ENCODE measurements at places on chromosomes 11 and 22.

- no peak for DNase-seq
Observed at GRCh38 chr11:94193288-94193687, 64.6 kb downstream of the PANX1 start.

- no peak for DNase-seq
Observed at GRCh38 chr11:60964801-60965200, 6.7 kb upstream of the CD6 start.

DNA sequence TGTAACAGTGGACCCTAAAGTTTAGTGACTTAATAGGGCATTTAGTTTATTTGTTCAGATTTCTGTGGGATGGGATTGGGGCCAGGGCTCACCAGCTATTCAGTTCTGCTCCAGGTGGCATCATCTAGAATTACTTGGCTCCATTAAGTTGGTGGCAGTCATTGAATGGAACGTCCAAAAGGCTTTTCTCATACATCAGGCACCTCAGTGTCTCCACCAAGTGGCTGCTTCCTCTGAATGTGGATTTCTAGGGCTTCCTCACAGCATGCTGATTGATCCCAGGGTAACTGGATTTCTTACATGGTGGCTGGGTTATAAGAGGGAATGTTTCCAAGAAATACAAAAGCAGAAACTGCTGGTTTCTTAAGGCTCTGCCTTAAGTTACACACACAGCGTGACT is 34.7 kb downstream of the USP47 start:
- no peak for DNase-seq

DNA sequence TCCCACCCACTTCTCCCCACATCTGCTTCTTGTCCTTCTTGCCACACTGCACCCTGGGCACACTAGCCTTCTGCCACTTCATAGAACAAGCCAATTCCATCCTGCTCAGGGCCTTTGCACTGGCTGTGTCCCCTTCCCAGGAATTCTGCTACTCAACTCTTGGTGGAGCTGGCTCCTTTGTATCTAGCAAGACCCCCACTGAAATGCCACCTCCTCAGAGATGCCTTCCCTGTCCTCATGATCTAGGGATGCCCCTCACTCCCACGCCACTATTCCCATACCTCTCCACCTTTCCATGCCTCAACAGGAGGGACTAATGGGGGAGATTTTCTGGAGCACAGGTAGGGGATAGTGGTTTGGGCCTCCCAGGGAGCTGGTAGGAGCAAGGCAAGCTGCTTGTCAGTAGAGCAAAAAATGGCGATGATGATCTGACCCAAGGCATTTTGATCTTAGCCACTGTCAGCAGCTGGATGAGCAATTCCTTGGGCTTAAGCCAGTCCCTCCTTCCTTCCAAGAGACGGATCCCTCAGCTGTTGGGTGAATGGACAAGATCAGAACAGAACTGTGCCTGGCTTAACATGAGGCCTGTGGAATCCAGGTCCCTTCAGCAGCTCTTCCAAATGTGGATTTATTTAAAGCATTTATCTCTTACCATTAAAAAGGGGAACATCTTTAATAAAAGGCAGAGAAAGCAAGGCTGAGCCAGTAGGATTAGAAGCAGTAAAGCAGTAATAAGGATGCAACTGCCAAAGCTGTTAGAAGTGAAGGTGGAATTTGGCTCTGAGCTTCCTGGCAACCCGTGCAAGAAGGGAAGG is 4.0 kb upstream of the PRDM11 start:
- no peak for DNase-seq

GRCh38 chr22:18095101-18095805 is 15.4 kb upstream of the TUBA8 start:
- no peak for DNase-seq

- peak; percentile 88 for DNase-seq
Observed at GRCh38 chr11:73321604-73322381, 13.7 kb downstream of the ARHGEF17 start.

DNA sequence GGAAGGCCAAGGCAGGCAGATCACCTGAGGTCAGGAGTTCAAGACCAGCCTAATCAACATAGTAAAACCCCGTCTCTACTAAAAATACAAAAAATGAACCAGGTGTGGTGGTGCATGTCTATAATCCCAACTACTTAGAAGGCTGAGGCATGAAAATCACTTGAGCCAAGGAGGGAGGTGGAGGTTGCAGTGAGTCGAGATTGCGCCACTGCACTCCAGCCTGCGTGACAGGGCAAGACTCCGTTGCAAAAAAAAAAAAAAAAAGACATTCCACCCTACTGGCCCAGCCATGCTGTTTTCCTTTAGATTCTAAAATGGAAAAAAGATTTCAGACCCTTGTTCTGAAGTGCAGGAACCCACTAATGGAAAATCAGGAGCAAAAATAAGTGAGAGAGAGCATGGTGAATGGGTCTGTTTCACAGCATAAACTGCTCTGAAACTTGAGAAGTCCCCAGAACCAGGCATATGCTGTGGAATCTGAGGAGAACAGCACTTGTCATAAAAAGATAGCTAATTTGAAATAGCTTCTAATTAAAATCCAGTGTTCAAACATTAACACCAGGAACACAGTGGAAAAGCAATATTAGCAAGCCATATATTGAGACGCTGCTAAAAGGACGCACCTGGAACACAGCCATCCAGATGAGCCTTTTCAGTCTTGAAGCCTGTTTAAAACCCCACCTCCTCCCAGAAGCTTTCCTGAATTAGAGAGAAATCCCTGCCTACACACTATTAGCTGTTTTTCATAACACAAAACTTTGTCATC is 66.3 kb upstream of the CHRM4 start:
- no peak for DNase-seq

- DNase-seq = peak; percentile 90
Observed at GRCh38 chr22:19576460-19577421, 52.5 kb upstream of the CLDN5 start.

GRCh38 chr11:58957922-58958321 is 18.6 kb downstream of the GLYATL1 start:
- no peak for DNase-seq

GRCh38 chr22:46848197-46848596 is 85.7 kb downstream of the TBC1D22A start:
- DNase-seq = no peak

DNA sequence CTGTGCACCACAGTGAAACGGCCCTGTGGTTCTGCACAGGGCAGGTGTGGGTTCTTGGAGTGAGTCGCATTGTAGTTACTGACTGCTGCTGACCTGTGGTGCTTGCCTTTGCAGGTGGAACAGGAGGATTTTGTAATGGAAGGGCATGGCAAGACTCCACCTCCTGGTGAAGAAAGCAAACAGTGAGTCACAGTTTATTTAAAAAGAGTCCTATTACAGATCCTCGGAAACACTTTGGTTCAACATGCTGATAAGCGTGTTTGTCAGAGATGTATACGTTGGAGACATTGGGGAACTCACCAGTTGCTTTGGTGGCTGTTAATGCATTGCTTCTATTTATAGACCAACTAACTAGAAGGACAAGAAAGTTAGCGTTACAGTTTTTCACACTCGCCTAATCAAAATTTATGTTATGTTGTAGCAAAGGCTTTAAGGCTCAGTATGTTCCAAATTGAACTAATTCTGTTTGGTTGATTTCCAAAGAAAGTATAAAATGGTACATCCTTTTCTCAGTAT is 21.7 kb upstream of the TNRC6B start:
- DNase-seq = no peak

DNA sequence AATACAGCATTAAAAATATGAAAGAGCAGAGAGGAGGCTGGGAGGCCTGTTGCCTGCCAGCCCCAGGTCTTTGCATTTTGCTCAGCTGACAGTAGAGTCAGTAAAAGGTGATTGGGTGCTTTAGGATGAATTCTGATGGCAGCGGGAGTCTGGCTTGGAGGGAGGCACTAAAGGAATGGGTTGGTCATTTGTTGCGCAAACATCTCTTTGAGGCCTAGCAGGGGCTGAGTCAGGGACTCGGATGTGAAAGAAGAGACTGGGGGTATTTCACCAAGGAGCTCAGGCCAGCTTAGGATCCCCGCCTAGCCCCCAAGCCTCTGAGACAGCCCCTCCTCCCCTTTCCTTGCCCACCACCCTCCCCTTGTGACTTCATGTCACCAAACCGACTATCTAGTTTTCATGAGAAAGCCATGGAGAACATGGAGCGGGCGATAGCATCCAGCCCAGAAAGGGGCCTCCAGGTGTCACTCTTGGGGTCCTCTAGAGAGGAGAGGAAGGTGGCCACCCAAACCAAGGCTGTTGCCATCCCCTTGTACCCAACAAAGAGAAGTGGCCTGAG is 9.7 kb downstream of the DGKZ start:
- no peak for DNase-seq

DNA sequence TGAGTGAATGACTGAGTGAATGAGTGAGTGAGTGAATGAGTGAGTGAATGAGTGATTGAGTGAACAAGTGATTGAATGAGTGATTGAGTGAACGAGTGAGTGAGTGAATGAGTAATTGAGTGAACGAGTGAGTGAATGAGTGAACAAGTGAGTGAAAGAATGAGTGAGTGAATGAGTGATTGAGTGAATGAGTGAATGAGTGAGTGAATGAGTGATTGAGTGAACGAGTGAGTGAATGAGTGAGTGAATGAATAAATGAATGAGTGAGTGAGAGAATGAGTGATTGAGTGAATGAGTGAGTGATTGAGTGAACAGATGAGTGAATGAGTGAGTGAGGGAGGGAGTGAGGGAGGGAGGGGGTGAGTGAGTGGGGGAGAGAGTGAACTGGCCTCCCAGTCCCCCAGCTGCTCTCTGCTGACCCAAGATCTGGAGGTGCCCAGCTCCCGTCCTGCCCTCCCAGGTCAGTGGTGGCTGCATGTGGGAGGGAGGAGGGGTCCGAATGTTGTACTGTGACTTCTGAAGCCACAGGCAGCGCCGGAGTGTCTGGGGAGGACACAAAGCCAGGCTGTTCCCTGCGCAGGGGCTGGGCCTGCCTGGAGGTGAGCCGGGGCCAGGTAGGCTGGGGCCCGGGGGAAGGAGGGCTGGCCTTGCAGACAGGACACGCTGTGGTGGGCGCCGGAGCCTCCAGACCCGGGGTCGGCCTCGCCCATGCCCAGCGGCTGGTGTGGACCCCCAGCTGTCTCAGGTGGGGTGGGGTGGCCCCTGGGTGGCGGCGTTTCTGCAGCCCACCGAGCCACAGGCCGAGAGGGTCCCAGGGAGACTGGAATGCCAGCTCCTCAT is 17.8 kb upstream of the PIM3 start:
- no peak for DNase-seq

GRCh38 chr22:35977136-35977535 is 51.5 kb downstream of the RBFOX2 start:
- DNase-seq = no peak

GRCh38 chr22:36224245-36224644 is 15.1 kb downstream of the APOL2 start:
- DNase-seq = no peak

DNA sequence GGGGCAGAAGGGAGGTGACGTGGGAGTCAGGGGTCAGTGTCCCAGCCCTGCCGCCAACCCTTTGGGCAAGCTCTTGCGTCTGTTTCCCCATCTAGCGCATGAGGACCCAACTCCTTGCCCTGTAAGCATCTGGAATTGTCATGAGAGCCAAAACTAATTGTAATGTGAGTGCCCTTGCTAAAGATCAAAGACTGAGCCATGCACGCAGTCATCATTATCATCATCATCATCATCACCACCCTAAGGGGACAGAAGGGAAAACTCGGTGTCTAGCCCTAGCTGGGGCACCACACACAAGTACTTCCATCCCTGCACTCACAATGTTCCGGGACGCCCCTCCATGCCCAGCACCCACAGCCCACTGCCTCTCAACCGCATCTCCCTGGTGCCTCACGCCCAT is 2.5 kb downstream of the LIF start:
- no peak for DNase-seq

DNA sequence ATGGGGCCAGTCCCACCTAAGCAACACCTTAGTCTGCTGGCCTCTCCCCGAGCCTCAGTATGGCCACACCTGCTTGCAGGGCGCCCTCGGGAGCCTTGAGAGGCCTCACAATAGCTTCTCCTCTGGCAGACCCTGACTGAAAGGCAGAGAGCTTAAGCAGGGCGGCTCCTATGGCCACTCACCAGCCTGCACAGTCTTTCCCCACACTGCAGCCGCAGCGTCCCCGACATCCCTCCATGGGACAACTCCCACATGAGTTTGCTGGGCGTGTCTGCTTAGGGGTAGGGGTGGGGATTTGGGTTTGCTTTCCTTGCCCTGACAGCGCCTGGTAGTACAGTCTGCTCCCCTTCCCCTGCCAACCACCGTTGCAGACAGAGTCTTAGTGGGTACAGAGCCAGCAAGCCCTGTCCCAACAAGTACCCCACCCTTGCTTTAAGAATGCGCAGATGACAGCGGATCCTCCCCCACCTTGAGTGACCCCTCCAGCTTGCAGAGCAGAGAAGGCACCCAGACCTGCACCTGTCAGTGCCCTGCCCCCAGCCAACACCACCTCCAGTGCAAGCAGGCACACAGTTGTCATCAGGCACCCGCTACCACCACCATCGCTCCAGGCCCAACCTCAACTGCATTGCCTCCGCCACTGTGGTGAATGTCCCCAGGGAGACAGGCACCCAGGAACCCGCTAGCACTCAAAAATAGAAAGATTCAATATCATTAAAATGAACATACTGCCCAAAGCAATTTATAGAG is 413.8 kb upstream of the ARHGAP42 start:
- DNase-seq = no peak

DNA sequence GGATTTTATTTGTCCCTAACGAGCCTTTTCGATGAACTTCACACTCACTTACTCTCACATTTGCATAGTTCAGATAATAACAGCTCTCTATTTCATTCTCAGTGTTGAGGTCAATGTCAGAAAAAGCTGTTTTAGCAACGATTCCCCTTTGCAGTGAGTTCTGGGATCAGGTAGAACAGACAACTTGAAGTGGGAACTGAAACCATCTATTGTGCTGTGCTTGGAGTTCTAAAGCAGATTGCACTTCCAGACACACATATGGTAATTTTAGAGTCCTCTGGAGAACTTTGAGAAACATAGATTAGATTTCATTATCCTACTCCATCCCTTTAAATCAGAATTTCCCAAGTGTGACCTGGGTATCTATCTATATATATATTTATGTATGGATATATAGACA is 124.6 kb upstream of the BLID start:
- DNase-seq = no peak

GRCh38 chr11:69487391-69487790 is 5.9 kb downstream of the LINC01488 start:
- no peak for DNase-seq

DNA sequence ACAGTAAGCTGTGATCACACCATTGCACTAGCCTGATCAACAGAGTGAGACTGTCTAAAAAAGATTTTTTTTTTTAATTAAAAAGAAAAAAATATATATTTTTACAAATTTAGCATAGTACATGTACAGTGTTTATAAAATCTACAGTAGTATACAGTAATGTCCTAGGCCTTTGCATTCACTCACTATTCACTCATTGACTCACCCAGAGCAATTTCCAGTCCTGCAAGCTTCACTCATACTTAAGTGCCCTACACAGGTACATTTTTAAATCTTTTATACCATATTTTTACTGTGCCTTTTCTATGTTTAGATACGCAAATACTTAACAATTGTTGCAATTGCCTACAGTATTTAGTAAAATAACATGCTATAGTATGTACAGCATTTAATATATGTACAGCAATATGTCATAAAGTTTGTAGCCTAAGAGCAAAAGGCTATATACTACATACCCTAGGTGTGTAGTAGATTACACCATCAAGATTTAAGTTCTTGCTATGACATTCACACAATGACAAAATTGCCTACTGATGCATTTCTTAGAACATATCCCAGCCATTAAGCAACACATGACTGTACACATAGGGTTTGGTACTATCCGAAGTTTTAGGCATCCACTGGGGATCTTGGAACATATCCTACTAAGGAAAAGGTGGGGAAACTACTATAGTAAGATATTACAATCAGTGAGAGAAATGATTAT is 22.8 kb downstream of the PIK3C2A start:
- DNase-seq = no peak

- no peak for DNase-seq
Observed at GRCh38 chr11:128496249-128496648, 91.1 kb downstream of the ETS1 start.
